Effector memory CD8-positive, alpha-beta T cell (primary cell): ENCODE measurements at places on chromosomes 5 and 9.

- no peak for DNase-seq
- no peak overlapping the region for H3K27ac ChIP-seq
- no peaks in the 10 kb centered on the region for H3K36me3 ChIP-seq
- H3K4me1 ChIP-seq = no peaks in the 10 kb centered on the region
These were observed 14.3 kb upstream of the TEK start for GRCh38 chr9:27094640-27095298.

DNA sequence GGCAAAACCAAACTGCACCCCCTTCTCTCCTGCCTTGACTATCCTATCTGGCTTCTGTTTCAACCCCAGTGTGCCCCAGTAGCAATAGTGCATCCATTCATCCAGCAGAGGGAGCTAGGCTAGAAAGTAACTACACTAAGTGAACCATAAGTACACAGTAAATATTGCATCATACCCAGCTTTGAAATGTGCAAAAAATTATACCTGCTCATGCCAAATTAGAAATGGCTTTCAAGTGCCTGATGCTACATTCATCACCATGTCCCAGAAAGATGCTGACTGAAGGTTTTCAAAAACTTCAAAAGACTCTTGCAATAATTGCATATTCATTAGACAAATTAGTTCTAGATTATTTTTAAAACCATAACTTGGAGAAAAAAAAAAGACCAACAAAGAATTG is 153.5 kb downstream of the PRELID2 start:
- no peak overlapping the region for H3K27ac ChIP-seq
- DNase-seq = no peak
- no peaks in the 10 kb centered on the region for H3K36me3 ChIP-seq
- H3K4me1 ChIP-seq = no peaks in the 10 kb centered on the region
- no peaks in the 10 kb centered on the region for H3K27me3 ChIP-seq

DNA sequence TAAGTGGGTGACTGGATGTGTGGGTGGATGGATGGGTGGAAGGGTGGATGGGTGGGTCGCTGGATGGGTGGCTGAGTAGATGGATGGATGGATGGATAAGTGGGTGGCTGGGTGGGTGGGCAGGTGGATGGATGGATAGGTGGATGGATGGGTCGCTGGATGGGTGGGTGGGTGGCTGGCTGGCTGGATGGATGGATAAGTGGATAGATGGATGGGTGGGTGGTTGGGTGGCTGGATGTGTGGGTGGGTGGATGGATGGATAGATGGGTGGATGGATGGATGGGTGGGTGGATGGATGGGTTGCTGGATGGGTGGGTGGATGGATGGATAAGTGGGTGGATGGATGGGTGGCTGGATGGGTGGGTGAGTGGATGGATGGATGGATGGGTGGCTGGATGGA is 27.3 kb upstream of the CEP72 start:
- H3K36me3 ChIP-seq = no peaks in the 10 kb centered on the region
- H3K4me1 ChIP-seq = peaks cover 7% of the 10 kb centered on the region
- no peak for DNase-seq
- no peak overlapping the region for H3K27ac ChIP-seq
- no peak overlapping the region for H3K4me3 ChIP-seq

DNA sequence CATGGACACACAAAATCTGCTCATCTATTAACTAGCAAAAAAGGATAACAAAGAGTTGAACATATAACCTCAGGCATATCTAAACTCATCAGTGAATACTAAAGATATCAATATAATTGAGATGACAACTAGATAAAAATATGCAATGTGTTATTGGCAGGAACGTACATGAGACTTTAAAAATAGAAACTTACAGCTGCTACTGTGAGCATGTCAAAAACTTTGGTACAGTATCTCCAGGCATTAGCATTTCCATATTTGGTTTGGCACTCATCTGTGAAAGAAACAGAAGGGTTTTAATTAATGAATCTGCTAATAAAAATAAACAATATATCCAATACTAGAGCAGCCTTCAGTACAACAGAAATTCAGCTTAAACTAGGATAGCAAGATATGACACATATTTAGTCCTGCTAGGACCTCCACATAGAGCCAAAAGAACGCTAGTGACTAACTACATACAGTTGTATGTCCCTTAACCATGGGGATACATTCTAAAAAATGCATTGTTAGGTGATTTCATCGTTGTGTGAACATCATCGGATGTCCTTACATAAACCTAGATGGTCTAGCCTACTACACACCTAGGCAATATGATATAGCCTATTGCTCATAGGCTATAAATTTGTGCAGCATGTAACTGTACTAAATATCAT is 10.5 kb upstream of the SCAI start:
- peaks cover 72% of the 10 kb centered on the region for H3K36me3 ChIP-seq
- no peak for DNase-seq
- no peaks in the 10 kb centered on the region for H3K27me3 ChIP-seq
- no peak overlapping the region for H3K4me3 ChIP-seq

DNA sequence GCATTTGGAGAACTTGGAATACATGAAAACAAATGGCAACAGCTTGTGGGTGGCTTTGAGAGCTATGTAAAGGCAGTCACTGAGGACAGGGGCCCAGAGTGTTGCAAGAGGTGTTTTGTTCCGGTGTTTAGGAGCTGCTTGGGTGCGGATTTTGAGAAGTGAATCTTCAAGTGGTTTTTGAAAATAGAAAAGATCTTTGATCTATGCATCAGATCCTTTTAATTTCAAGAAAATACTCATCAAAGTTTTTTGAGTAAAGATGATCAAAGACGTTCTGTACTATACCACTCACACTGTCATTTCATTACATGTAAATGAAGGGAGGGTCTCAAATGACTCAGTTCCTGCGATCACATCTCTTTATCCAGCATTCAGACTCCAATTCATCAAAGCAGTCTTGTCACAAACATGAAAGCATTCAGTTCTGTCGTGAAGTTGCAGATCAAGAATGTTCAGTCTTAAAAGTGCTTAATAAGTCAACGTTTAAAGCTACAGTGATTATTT is 112.5 kb downstream of the WDR41 start:
- H3K36me3 ChIP-seq = no peaks in the 10 kb centered on the region
- no peak overlapping the region for H3K27ac ChIP-seq
- H3K4me1 ChIP-seq = no peaks in the 10 kb centered on the region
- H3K27me3 ChIP-seq = peaks cover 16% of the 10 kb centered on the region

DNA sequence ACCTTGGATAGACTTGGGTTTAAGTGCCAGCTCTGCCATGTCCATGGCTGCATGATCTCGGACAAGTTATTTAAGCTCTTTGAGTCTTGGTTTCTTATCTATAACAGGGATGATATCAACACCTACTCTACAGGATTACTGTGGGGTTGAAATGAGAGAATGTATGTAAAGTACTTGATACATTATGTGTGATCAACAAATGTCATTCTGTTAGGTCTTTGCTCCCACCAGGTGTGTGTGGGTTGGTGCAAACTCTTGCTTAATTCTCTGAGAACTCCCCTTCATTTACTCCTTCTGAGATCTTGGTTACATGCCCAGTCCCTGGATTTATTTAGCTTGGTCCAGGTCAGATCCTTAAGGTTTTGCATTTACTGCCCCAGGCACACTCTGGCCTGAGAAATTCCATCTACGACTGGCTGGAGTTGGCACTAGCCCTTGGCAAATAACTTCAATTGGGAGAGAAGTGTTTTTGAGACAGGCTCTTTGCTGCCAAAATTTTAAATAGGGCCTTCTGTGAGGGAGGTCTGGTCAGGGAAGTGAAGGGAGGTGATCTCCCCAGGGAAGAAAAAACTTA is 63.5 kb upstream of the KLF9 start:
- H3K36me3 ChIP-seq = no peaks in the 10 kb centered on the region
- H3K27me3 ChIP-seq = no peaks in the 10 kb centered on the region
- H3K4me1 ChIP-seq = no peaks in the 10 kb centered on the region
- DNase-seq = no peak

- no peak overlapping the region for H3K27ac ChIP-seq
- no peaks in the 10 kb centered on the region for H3K4me1 ChIP-seq
- no peak for DNase-seq
- H3K36me3 ChIP-seq = no peaks in the 10 kb centered on the region
- H3K4me3 ChIP-seq = no peak overlapping the region
These were observed 115.1 kb upstream of the IRX4 start for GRCh38 chr5:1997640-1998347.
